GM04503 (cell line): ENCODE measurements at places on chromosomes 13 and 19.
A peak's percentile ranks its signal among the peaks of the same experiment; 100 is the strongest.

- DNase-seq: no peak
These were observed 124.3 kb upstream of the GJB6 start for GRCh38 chr13:20356444-20356843.

GRCh38 chr19:27966390-27966816, 1246.5 kb downstream of the UQCRFS1 start:
- no peak for DNase-seq

GRCh38 chr13:63307228-63307627, 1891.6 kb upstream of the PCDH20 start:
- DNase-seq: no peak

GRCh38 chr19:41641879-41642485, 15.1 kb upstream of the CEACAM4 start:
- no peak for DNase-seq

DNA sequence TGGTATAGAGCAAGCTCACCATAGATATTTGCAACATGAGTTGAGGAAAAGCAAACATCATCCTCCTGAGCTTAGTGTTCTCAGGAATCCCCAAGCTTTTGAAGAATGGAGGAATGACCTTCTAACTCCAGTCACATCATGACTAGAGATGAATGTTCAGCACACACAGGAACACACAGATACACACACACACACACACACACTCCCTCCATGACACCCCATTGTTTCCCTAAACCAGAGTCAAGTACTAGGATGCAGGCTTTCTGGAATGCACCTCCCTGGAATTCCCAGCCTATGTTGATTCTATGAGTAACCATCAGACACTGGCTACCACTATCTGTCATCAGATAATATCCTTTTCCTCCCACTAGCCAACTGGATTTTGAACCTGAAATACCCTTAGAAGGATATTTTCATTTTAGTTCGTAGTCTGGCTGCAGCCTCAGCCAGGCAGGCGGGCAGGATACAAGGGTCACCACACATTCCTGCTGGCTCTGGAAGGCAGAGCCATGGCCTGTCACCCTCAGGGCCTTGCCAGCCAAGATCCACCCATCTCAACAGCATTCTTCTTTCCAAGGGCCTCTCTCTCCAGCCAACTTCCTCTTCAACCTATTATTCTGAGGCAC, 162.4 kb downstream of the FOXO1 start:
- peak; percentile 13 for DNase-seq

GRCh38 chr13:75927183-75927669, 291.1 kb downstream of the LMO7 start:
- DNase-seq: no peak

DNA sequence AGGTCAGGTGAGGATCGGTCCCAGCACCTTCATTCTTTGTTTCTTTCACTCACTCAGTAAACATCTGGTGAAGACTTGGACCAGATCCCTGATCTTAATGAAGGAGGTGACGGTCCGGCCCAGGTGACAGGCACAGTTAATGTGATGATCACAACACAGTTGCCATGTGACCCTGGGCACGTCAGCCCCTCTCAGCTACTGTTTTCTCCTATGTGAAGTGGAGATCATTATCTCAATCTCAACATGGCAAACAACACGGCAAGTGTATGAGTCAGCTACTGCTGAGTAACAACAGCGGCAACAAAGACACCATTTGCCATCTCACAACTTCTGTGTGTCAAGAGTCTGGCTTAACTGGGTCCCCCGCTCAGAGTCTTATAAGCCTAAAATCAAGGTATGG, 74.6 kb downstream of the GNG7 start:
- DNase-seq: no peak

- DNase-seq: peak; percentile 40
These were observed 643.1 kb upstream of the ARGLU1 start for GRCh38 chr13:107211073-107211472.

- DNase-seq: no peak
These were observed 25.5 kb downstream of the DPRX start for GRCh38 chr19:53657330-53657729.

DNA sequence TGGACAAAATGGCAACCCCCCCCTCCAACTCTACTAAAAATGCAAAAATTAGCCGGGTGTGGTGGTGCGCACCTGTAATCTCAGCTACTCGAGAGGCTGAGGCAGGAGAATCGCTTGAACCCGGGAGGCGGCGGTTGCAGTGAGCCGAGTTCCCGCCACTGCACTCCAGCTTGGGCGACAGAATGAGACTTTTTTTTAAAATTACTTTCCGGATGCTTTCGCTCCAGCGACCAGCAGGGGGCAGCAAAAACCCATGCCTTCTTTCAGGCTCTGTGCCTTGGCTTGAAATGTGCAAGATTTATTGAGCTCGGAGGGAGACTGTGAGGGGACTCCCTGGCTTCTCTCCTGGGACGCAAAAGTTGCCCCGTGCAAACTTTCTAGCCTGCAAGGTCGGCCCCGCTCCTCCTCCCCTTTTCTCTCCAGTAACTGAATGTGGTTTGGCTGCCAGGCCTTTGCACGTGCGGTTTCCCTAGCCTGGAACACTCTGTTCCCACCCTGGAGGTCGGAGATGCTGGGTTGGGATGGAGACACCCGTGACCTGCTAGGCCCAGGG, 61.4 kb upstream of the NFIC start:
- DNase-seq: no peak

- DNase-seq: no peak
These were observed 150.9 kb downstream of the PDS5B start for GRCh38 chr13:32737111-32737571.

DNA sequence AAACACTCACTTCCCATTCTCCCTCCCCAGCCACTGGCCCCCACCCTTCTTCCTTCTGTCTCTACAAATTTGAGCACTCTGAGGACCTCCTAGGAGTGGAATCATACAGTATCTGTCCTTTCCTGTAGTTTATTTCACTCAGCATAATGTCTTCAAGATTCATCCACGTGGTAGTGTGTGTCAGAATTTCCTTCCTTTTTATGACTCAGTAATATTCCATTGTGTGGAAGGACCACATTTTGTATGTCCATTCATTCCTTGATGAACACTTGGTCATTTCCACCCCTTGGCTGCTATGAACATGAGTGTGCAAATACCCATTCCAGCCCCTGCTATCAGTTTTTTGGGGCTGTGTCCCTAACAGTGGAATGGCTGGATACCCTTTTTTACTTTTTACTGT, 9.8 kb downstream of the KLF2 start:
- no peak for DNase-seq

DNA sequence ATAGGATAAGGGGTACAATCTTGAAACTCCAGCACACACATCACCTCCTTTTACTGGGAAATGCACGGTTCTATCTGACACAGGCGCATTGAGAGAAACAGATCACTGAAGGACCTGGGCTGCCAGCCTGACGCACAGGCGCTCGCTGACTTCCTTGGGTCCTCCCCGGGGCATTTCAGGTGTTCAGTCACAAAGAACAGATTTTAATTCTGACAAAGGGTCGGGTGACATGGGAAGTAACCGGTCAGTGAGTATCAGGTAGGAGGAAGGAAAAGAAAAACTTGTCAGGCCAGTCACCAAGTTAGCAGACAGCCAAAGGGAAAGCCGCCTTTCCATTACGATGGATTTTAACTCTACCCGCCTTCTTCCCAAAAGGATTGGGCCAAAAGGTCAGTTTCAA, 39.6 kb downstream of the INSR start:
- DNase-seq: no peak

GRCh38 chr19:28334419-28334818, 878.5 kb downstream of the UQCRFS1 start:
- DNase-seq: no peak

DNA sequence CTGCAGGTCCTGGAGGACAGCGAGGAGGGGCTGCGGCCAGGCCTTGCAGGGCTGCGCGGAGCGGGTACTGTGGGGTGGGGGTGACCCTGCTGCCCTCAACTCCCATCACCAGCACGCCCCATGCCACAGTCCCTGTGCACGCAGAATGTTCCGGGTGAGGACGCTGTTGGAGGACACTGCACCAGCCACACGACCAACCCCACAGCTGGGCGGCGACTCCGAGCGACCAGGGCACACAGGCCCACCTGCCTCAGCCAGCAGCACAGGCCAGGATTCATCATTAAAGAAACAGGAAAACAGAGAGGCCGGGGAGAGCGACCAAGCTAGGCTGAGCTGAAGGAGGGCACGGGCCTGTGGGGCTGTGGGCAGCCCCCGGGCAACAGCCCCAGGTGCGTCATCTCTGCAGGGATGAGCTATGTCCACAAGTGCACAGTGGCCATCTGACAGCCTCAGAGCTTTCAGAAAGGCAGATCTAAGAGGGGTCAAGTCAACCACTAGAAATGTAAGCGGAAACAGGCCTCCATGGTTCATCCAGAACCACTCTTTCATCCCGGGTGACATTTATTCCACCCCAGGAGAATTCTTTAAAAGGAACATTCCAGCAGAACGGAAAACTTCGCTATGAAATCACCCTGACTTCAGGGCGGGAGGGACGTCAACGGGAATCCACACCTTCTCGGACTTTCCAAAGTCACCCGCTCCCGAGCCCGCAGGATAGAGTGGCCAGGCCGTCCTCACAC, 1.5 kb downstream of the GAS6 start:
- no peak for DNase-seq

DNA sequence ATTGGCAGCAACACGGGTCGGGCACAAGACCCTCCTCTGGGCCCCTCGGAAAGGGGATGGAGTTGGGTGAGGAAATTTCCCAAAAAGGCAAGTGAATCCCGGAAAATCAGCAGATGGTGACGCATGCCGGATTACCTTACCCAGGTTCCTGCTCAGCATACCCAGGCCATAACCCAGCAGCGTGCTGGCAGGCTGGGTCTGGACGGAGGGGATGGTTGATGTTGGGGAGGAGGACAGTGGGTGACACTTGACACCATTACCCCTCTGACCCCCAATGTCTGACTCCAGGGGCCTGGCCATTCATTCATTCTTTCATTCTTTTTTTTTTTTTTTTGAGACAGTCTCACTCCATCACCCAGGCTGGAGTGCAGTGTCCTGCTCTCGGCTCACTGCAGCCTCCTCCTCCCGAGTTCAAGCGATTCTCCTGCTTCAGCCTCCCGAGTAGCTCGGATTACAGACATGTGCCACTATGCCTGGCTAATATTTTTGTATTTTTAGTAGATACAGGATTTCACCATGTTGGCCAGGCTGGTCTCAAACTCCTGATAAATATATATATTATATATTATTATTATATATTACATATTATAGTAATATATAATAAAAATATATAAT, 799 bp downstream of the PVR start:
- no peak for DNase-seq

DNA sequence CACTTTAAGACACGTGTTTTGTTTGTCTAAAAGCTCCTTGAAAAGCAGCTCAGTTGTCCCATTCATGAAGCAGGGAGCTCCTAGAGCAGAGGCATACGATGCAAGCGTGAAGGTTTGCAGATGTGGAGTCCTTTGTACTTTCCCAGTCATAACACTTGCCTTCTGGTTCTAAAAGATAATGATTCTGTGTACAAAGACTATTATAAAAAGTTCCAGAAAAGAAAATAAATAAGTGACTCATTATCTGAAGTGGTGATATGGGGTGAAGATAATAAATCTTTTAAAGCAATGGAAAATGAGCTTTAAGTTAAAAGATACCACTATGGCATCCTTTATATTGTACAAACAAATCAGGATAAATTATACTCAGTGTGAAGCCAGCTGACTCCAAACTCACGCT, 569.9 kb downstream of the MYO16 start:
- no peak for DNase-seq
